ENCODE measurements at places on chromosomes 2 and 18.

GRCh38 chr2:67510745-67511144 lies 113.6 kb downstream of the ETAA1 start:
- no peak for DNase-seq

DNA sequence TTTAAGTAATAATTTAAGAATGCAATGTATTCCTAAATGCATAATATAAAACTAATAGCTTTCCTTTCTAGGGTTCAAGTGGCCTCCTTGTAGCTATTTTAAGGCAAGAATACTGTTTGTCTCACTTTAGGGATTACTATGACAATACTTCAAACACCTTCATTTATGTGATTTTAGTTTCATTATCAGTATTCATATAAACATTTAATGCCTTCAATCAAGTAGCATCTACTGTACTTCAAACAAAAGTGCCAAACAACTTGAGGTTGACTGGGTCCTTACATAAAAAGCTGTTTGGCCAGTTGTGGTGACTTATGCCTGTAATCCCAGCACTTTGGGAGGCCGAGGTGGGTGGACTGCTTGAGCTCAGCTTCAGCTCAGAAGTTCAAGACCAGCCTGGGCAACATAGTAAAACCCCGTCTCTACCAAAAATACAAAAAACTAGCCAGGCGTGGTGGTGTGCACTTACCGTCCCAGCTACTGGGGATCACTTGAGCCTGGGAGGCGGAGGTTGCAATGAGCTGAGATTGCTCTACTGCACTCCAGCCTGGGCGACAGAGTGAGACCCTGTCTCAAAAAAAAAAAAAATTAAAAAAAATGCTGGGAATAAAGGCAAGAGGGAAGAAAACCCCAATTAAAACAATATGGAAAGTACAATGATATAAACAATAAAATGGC lies 9.3 kb downstream of the MEX3C start:
- DNase-seq, result no peak

GRCh38 chr2:64501946-64502345 lies 22.2 kb upstream of the AFTPH start:
- DNase-seq, result no peak

GRCh38 chr2:41998186-41999127 lies 49.4 kb upstream of the PKDCC start:
- no peak for DNase-seq

- no peak for DNase-seq
These were observed 75.8 kb downstream of the NRP2 start for GRCh38 chr2:205758051-205758450.

- no peak for DNase-seq
These were observed 77.6 kb upstream of the ALPP start for GRCh38 chr2:232300894-232301387.

- no peak for DNase-seq
These were observed 38.8 kb downstream of the G6PC2 start for GRCh38 chr2:168939918-168940317.

DNA sequence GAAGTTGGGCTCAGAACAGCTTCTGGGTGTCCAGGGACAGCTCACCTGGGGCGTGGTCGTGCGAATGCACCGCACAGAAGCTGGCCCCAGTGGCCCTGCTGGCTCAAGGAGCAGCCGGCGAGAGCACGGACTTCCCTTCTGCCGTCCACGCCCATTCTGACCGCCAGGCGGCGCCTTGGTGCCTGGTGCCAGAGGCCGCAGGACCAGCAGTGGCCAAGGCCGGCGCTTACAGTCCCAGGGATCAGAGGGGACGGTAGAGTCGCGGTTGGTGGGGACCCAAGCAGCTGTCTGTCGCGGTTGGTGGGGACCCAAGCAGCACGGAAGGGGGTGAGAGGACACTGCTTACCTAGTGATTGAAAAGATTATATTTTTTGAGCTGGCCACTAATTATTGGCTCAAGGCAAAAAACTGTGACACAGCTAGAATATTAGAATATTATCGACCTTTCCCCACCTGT lies 25.7 kb downstream of the NPPC start:
- no peak for DNase-seq

- no peak for DNase-seq
These were observed 615.8 kb downstream of the ARHGAP15 start for GRCh38 chr2:143745060-143745459.

- no peak for DNase-seq
These were observed 126.0 kb downstream of the OSBPL1A start for GRCh38 chr18:24271381-24272228.

GRCh38 chr18:25169701-25170100 lies 182.3 kb downstream of the ZNF521 start:
- DNase-seq, result no peak

GRCh38 chr2:197135806-197136205 lies 174.8 kb downstream of the ANKRD44 start:
- DNase-seq, result no peak

- DNase-seq, result no peak
These were observed 37.3 kb downstream of the GREB1 start for GRCh38 chr2:11571170-11571569.

GRCh38 chr2:133956434-133956935 lies 297.4 kb upstream of the MGAT5 start:
- DNase-seq, result no peak

DNA sequence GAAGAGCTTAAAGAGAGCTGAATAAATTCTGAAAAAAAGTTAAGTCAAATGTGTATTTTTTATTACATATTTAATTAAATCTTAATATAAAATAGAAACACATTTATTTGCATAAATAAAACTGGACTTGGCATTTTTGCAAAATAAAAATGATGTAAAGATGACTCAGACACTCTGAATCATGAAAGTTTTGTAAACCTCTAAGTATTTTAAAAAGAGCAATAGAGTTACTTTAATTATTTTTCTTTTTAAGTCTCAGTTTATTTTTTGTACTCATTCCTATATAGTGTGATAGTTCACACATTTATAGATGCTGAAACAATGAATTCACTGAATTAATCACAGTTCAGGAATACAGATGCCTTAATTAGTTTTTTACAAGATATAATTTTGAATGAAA lies 109.9 kb upstream of the DTNA start:
- DNase-seq, result no peak

- no peak for DNase-seq
These were observed 85.5 kb downstream of the SCN1A start for GRCh38 chr2:166042356-166042755.

DNA sequence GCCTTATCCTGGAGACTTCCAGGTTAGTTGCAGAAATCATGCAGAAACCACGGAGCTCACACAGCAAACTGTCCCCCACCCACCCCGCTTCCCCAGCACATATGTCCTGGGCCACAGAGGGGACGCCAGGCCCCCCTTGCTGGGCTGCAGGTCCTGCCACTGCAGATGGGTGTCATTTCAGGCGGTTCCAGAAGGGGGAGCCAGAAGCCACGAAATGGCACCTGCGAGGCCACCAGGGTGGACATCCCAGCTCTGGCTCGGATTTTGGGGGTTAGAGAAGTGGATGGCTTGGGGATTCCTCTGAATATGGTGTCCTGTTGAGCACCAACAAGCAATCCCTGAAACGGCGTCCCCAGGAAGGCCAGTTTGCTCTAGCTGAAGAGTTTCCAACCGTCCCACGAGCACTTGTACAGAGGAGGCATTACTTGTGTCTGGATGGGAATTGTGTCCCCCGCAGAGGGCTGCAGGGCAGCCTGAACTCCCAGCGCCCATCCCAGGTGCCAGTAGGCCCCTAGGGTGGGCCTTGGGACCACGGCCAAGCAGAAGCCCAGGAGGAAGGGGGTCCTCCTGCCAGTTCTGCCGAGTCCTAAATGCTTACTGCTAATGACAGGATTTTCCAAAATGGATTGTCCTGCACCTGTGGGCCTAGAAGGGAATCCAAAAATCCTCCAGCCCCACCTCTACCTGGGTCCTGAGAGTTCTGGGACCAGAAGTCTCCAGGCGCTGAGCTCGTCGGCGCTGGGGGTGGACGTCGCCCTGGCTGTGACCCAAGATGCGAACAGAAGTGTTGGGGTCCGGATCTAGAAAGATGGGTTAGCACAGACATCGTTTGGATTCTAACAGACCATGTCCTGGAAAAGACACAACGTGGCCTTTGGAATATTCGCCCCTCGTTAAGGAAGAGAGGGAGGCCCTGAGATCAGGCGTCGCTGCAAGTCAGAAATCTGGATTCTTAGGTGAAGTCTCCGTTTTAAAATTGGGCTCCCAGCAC lies 14.6 kb upstream of the NFATC1 start:
- no peak for DNase-seq

GRCh38 chr2:201406077-201406662 lies 45.1 kb downstream of the TRAK2 start:
- DNase-seq, result no peak

DNA sequence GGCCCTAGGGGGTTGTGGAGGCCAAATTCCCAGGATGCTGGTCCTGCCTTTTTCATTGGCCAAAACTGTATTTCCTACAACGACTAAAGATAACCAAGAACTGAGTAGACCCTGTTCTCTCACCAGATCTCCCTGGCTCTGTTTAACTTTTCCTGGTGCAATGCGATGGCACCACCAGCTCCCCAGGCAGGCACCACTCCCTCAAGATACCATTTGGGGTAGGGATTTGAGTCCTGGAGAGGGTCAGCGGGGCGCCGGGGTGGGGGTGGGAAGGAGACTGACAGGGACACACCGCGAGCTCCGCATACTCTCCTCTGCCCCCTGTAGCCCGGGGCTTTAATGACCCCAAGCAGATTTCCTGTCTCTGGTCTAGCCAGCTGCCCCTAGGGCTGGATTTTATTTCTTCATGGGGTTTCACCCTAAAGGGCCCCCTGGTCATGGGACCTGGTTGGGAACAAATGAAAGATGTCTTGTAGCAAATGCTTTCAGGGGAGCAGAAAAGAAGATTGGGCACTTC lies 7.3 kb downstream of the SIX2 start:
- DNase-seq, result no peak

GRCh38 chr2:185796758-185797157 lies 58.2 kb downstream of the FSIP2 start:
- DNase-seq, result no peak

DNA sequence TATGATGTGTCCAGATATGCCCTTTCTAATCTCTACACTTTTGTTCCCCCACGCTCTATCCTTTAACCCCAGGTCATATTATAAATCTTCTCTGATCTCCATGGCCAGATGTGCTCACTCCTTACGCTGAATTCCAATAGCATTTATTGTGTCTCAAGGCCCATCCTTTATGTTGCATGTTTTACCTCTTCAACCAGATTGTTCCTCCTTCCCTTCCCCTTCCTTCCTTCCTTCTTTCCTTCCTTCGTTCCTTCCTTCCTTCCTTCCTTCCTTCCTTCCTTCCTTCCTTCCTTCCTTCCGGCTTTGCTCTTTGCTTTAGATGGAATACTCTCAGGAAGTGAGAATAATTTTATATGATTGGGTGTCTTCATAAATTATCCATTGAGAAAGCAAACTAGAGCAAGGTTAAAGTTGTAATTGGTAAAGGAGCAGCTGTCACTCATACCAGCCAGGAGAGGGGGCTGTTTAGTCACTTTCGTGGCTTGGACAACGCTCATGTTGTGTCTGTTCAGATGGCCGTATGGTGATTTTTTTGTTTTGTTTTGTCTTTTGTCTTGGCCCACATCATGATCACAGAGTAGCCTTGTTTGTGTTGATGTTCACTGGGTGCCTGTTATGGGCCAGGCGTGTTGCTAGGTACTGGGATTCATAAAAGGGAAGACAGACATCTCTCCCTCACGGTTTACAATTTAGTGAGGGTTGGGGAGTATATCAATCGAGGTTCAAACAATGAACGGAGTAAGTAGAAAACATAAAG lies 68.0 kb downstream of the DAW1 start:
- DNase-seq, result no peak

- no peak for DNase-seq
These were observed 215.2 kb downstream of the GULP1 start for GRCh38 chr2:188506843-188507242.
